Non-pigmented ciliary epithelial cell (primary cell): ENCODE measurements at places on chromosomes 12 and 14.

GRCh38 chr12:100266585-100266834 is 369 bp downstream of the DEPDC4 start:
- no peak for DNase-seq

- DNase-seq: no peak
Measured at GRCh38 chr12:116314477-116314876, 37.0 kb upstream of the MED13L start.

DNA sequence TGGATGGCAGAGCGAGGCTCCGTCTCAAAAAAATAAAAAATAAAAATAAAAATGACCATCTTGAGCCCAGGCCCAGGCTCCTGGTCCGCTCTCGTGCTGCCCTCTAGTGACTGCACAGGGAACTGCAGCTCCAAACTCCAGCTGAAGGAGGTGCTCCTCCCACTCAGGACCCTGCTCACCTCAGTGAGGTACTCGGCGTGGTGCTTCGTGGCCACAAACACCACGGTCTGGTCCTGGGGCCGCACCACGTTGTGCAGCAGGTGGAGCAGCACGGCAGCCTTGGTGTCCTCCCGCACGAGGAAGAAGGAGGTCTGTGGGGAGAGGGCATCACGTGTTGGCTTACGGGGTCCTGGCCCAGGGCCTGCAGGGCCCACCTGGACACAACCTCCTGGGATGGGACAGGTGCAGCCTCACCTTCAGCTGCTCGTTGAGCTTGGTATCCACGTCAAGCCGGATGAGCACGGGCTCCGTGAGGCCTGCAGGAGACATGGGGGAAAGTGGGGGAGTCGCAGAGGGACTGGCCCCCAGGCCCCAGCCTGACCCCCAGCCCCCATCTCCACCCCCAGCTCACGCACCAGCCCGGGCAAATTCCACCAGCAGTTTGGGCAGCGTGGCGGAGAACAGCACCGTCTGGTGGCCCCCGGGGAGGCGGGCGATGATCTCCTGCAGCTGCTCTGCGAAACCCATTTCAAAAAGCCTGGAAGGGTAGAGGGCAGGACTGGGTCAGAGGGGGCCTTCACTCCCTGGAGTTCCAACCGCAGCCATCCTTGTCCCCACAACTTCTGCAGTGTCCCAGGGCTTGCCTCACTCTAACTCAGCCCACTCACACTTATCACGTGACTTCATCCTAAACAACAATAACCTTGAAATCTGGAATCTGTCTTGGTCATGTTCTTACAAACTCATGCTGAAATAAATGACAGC is 10.6 kb downstream of the DDX54 start:
- no peak for DNase-seq

- DNase-seq: no peak
Measured at GRCh38 chr12:124507188-124508109, 60.0 kb downstream of the NCOR2 start.

DNA sequence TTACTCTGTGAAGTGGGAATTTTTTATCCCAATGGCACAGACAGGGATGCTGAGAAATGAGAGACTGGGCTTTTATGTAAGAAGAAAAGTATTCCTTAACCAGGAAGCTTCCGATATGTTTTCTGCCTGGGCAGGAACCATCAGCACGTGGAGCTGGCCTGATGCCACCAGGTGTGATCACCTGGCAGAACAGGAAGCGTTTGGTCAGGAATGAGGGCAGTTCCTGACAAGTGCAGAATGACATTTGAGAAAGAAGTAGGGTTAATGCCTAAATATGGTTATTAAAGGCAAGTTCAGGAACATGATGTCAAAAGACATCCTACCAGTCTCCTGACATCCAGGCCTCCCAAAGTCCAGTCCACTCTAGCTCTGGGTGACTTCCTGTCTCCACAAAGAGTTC is 210.3 kb downstream of the NUAK1 start:
- no peak for DNase-seq

DNA sequence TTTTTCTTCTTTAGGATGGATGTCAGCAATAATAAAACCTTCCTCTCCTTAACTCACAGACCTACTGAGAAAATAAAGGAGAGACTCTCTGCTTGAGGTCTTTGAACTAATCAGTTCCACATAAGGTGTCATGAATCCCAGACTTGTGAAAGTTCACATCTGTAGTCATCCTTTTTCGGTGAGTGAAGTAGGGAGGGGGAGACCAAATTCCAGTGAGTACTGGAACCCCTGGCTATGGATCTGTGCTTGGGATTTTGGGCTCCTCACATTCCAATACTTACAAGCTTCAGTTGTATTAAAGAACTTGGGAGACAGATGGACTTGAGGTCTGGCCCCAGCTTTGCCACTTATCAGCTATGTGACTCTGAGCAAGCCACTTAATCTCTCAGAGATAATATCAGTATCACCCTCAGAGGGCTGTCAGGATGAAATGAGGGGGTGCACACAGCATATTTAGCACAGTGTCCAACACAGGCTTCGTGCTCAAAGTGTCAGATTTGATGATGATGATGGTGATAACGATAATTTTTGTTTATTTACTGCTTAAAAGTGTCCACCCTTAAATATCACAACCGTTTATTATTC is 34.8 kb upstream of the APPL2 start:
- no peak for DNase-seq

DNA sequence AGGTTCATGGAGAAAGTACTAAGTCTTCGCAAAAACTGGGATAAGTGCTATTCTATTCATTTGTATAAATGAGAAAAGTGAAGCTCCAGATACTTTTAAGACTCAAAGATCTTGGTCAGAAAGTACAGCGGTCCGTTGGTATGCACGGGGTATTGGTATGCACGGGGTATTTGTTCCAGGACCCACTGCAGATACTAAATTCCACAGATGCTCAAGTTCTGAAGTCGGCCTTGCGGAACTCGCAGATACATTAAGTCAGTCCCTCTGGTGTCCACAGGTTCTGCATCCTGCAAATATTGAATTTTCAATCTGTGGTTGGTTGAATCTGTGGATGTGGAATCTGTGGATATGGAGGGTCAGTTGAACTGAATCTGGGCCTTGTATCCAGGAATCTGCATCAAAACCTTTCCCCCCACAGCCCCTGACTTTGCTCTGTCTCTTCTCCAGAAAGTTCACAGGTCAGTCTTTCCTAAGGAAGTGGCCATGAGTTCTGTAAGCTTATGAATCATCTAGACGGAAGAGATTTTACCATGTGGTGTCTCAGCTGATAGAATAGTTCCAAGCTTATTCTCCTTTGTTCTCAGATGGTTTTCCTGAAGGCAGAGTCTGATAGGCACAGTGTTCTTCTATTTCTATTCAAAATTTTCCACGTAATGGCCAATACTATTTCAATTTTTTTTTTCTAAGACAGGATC is 274.7 kb downstream of the NEDD1 start:
- DNase-seq: no peak

- DNase-seq: no peak
Measured at GRCh38 chr14:44287858-44288257, 219.2 kb downstream of the FSCB start.

DNA sequence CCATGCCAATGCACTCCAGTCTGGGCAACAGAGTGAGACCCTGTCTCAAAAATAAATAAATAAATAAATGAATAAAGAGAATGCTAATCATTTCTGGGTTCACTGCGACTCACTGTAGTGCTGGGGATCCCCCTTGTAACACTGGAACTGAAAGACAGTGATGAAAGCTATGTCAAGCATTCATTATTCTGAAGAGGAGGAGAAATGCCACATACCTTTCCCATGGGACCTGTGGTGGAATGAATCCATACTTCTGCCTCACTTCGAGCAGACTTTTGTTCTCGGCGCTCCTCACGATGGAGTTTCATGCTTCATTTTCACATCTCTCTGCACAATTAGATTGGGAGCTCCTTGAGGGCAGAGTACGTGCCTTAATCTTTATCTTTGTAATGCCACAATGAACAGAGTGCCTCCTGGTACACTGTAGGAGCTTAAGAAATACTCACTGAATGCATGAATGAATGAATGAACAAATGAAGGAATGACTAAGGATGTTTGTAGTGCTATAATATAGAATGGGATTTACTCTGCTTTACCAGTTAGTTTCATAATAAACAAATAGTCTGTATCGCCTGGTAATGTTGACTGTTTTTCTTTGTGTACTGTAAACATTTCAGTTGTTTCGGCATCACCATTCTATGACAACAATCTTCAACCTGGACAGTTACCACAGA is 45.8 kb downstream of the DRAM1 start:
- DNase-seq: no peak

GRCh38 chr14:105087308-105087962 is 22.2 kb upstream of the GPR132 start:
- no peak for DNase-seq

DNA sequence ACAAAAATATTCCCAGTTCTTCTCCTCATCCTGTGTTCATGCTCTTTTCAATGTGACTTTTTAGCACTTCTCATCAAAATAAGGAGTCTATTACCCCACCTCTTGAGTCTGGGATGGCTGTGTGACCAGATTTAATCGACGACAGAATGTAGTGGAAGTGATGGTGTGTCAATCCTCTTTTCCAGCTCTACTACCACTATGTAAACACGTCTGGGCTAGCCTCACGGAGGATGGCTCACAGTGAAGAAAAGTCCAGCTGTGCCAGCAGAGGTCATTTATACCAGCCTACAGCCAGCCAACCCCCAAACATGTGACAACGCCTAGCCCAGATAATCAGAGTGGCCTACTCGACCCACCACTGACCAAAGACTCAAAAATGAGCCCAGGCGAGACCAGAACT is 37.3 kb upstream of the FGF6 start:
- no peak for DNase-seq

DNA sequence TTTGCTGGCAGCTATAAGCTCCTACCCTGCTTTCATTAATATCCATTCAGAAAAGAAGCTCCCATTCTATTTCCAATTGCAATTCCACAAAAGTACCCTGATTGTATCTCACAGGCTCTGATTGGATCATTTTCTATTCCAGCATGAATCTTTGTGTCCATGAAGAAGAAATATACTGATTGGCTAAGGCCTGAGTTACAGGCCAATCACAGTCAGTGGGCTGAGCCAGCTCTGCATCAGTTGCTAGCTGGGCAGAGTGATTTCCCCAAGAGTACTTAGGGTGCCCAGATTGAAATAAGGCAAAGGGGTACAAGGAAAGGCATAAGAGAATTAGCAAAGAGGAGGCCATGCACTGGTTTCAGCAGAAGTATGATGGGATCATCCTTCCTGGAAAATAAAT is 14.4 kb downstream of the ART4 start:
- DNase-seq: no peak
